Esophagus mucosa (tissue), 1 donor: ENCODE measurements at places on chromosomes 4 and X. TPM values are rescaled to one million over a fixed set of nuclear protein-coding genes. Genes with fewer than 3 reads are reported as not detected.

The REELD1 gene
- total RNA-seq = not detected

DNA sequence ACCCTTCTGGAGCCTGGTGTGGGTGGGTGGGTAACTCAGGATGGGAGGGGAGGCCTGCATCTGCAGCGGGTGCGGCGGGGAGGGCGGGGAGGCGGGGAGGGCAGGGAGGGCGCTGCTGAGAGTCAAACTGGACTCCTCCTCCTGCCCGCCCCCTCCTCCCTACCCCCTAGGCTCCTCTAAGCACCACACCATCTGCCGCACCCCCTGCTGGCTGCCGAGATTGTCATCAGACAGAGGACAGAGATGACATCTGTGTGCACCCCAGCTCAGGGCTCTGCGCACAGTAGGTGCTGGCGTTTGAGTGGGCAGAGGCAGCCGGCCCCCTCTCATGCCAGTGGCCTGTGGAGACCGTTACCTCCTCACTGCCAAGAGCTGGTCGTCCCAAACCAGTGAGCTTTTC lies 10.6 kb upstream of the HMX1 start:
- ATAC-seq = no peak

- ATAC-seq = no peak
Measured at GRCh38 chr4:100113096-100113495, 77.2 kb downstream of the DDIT4L start.

- no peak for ATAC-seq
Measured at GRCh38 chrX:20140420-20140819, 1.2 kb downstream of the EIF1AX start.

- ATAC-seq = peak; percentile 59
Measured at GRCh38 chr4:46648088-46648744, 258.3 kb upstream of the GABRA2 start.

DNA sequence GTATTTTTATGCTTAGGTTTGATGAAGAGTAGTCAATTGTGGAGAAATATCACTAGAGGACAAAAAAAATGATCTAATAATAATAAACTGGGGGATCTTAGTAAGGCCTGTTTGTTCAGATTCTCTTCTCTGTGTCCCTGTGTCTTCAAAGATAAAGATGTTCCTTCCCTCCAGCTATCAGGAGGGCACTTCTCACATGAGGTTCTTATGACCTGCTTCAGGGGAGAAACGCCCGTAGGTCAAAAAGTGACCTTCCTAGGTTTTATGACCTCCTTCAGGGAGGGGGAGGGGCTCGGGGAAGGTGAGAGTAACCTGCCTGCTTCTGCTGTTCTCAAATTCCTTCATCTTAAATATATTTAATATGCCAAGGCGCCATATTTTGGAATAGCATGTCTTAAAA lies 89.2 kb upstream of the JADE1 start:
- ATAC-seq = no peak
